ENCODE measurements at places on chromosomes 7 and 10. TPM values are rescaled to one million over a fixed set of nuclear protein-coding genes. Genes with fewer than 3 reads are reported as not detected.

DNA sequence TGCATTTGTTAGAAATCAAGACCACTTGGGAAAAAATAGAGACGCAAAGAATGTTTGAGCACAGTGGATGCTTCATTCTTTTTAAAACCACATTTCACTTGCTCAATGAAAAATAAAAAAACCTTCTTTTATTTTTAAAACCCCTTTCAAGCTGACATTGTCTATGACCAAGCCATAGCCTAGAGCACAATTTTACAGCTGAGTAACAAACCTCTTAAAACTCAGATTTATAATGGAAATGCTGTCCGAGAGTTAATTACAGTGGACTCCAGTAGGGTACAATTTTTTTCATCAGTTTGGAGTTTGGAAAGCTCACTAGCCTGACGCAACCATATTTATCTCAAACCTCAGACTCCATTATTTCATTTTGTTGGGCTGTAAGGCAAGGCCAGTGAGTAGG is 116.3 kb downstream of the RNLS start:
- DNase-seq: no peak

DNA sequence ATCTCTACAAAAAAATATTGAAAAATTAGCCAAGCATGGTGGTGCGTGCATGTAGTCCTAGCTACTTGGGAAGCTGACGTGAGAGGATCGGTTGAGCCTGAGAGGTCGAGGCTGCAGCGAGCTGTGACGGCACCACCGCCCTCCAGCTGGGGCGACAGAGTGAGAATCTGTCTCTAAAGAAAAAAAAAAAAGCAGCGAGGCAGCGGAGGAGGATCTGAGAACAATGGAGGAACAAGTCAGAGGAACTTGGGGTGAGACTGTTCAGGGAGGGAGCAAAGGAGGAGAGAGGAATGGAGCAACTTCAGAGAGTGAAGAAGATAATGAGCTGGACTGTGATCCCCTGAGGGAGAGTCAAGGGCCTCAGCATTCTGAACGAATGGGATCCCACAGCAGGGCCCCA is 85.4 kb downstream of the MKX start:
- DNase-seq: no peak

The HOXA5 gene
- total RNA-seq: not detected

GRCh38 chr7:92044148-92044547 is 90.1 kb downstream of the CYP51A1 start:
- no peak for DNase-seq

GRCh38 chr10:84230359-84230758 is 5.0 kb upstream of the LRIT2 start:
- no peak for DNase-seq

The IGFBP1 gene
- not detected for total RNA-seq

DNA sequence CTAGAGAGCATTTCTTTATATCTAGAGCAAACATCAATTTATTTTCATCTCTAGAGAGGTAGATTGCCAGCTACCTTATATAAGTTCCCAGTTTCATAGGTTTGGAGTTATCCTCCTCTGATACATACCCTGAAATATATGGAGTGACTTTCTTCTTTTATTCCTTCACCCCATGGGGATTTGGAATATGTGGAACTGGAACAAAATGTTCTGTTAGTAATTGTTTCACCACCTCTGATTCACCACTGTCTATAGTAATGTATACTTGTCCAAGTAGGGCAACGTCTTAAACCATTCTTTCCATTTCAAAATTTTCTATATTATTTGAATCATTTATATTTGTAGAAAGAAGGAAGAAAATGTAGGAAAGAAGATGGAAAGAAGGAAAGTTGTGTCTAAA is 511.2 kb upstream of the KCND2 start:
- no peak for DNase-seq

The SSC4D gene
- 0.55 TPM for total RNA-seq

The THNSL1 gene
- total RNA-seq: 4.4 TPM

GRCh38 chr7:136635751-136636150 is 232.7 kb upstream of the CHRM2 start:
- no peak for DNase-seq

DNA sequence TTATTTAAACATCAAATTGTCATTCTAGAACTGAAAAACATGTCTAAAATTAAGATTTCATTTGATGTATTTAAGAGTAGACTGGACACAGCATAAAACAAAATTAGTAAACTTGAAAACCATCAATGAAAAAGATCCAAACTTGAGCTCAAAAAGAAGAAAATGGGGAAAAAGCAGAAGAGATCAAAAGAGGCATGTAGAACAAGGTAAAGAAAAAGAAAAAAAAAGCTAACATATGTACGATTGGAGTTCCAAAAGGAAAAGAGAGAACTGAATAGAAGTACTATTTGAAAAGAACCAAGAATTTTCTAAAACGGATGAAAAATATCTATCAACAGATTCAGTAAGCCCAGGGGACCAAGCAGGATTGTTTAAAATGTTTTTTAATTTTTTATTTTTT is 3.6 kb downstream of the FBXL13 start:
- DNase-seq: no peak

DNA sequence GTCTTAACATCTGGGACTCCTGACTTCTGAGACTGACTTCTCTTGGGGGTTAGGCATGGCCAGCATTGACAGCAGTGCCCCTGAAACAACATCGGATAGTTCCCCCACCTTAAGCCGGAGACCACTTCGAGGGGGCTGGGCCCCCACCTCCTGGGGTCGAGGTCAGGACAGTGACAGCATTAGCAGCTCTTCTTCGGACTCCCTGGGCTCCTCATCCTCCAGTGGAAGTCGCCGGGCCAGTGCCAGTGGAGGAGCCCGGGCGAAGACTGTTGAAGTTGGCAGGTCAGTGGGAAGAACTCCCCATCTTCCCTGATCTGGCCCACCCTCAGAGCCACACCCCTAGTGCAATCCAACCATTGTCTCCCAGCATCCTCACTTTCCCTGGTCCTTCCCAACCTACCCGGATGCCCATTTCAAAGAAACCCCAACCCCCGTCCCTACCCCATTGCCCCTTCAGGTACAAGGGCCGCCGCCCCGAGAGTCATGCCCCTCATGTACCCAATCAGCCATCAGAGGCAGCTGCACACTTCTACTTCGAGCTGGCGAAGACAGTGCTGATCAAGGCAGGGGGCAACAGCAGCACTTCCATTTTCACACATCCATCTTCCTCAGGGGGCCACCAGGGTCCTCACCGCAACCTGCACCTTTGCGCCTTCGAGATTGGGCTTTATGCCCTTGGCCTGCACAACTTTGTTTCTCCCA is 12.1 kb downstream of the ZSWIM8 start:
- no peak for DNase-seq

- DNase-seq: no peak
Measured at GRCh38 chr10:88200312-88201032, 337.0 kb downstream of the PTEN start.

- DNase-seq: no peak
Measured at GRCh38 chr7:28330384-28331070, 81.8 kb upstream of the CREB5 start.

The ASB10 gene
- total RNA-seq: 8.2 TPM

- no peak for DNase-seq
Measured at GRCh38 chr7:21616796-21617436, 74.1 kb downstream of the DNAH11 start.

- no peak for DNase-seq
Measured at GRCh38 chr10:104307576-104308438, 30.5 kb downstream of the ITPRIP start.

The C10orf105 gene
- total RNA-seq: 0.47 TPM

The BUD23 gene
- 72.5 TPM for total RNA-seq

The PRKG1 gene
- total RNA-seq: 31.5 TPM

The CUEDC2 gene
- total RNA-seq: 61.8 TPM

DNA sequence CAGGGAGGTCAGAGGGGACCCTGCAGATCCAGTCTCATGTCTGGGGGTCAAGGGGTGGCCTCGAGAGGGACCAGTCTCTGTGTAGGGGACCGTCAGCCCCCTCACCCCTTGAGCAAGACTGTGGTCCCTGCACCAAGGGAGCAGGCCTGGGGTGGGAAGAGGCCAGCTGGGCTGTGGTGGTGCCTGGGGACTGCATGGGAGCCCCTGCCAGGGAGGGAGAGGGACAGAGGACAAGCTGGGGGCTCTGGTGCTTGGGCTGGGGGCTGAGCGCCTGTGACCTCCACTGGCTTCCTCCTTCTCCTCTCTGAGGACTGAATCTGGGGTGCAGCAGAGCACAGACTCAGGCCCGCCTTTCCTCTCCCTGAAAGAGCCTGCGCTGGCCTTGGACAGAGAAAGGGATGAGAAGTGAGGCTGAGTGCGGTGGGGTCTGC is 771 bp upstream of the PILRB start:
- DNase-seq: no peak

All from left cardiac atrium (tissue), 4 donors.